ENCODE measurements at places on chromosomes 1 and 21.

DNA sequence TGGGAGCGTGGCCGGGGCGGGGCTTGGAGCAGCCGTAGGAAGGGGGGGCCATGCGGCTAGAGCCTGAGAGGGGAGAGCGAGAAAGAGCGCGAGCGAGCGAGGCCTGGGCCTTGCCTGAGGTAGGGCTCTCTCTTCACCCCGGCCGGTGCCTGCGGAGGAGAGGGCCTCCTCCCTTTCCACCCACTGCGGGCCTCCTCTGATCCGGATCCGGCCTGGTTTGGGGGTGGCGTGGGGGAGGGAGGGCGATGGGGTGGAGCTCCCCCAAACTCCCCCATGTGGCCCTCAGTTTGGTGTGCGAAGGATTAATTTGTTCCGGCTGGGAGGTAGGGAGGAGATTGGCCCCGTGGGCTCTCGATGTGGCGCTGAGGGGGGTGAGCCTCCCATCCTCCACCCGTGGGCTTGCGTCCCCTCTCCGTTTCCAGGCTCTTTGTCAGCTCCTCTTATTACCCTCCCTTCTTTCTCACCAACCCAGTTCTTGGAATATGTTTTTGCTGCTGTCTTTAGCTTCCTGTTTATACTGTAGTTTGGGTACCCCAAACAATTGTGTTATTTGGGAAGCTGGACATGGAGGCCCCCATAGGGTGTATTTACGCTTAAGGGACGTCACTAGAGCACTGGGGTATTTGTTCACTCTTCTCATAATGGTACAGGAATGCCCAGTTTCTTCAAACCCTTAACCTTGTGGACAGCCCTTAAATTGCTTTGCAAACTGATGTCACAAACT, 685 bp downstream of the UBAP2L start:
- DNase-seq = peak; percentile 45

DNA sequence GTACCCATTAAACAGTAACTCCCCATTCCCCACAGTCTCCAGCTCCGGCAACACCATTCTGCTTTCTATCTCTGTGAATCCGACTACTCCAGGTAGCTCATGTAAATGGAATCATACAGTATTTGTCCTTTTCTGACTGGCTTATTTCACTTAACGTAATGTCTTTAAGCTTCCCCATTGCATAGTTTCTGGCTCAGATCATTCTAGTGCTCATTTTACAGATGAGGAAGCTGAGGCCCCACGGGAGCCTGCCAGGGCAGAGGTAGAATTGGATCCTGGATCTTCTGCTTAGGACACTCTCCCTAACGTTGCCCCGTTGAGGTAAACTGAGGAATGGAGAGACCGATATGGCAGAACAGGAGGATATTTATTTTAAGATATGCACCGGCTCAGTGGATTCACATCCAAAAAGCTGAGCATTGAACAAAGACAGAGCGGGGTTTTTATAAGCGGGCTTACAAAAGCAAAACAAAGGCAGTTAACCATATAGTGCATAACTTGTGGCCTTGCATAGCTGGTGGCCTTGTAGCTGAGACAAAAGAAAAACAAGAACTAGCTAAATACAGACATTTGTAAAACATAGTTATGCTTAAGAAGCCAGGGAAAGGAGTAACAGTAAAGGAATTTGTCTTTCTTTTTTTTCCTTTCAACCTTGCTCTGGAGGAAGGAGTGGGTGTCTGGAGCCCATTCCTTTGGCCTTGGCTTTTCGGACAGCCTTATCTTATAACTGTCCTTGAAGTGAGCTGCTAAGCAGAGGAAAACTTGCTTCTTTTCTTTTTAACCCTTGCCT, 15.3 kb upstream of the KLHDC8A start:
- DNase-seq = no peak

DNA sequence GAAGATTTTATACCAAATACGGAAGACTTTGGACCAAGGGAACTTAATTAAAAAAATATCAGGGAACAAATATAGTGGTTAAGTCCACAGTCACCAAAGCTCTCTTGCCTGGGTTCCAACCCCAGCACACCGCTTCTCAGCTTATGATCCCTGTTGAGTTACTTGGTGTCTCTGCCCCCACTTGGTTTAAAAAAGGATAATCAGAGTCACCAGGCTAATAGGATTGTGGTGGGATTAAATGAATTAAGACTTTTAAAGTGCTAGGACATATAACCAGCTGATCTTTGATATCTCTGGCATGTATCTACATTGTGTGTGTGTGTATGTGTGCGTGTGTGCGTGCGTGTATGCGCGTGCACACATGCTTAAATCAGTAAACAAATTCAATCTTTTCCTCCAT, 474.7 kb upstream of the DAB1 start:
- DNase-seq = no peak

- no peak for DNase-seq
Measured at GRCh38 chr1:178092878-178093493, 918 bp upstream of the RASAL2 start.

GRCh38 chr1:61839679-61840078, 97.4 kb downstream of the PATJ start:
- DNase-seq = no peak

DNA sequence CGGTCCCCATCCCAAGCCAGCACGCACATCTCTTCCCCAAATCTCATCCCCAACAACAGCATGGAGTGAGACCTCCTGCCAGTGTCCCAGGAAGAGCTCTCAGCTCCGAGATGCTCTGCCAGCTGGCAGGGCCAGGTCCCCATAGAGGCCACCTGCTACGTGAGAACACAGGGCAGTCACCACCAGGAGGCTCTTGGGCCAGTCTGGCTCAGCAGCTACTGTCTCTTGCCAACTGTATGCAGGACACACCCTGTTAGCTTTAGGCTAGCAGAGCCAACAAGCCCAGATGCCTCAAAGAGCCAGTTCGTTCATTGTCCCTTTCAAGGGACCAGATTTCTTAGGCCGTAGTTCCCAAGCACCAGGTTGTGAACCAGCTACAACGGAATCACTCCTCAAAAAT, 36.9 kb downstream of the FBXO2 start:
- no peak for DNase-seq

GRCh38 chr1:2821966-2822620, 20.6 kb upstream of the TTC34 start:
- DNase-seq = peak; percentile 10

DNA sequence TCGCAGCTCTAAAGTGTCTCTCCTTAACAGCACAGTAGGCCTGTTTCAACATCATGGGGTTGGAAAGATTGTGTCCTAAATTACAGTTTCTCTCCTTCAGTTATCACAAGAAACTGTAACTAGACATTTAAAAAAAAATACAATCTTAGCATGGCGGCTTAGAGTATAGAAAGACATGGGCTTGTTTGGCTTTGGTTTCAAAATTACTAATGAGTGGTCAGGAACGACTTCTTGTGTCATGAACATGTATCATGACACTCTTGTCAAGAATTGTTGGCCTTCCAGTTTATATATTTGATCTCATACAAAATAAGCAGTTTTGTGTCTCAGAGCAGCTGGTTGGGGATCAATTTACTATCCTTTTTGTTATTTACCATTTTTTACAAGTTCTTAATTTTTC, 2.1 kb downstream of the GJA8 start:
- no peak for DNase-seq

DNA sequence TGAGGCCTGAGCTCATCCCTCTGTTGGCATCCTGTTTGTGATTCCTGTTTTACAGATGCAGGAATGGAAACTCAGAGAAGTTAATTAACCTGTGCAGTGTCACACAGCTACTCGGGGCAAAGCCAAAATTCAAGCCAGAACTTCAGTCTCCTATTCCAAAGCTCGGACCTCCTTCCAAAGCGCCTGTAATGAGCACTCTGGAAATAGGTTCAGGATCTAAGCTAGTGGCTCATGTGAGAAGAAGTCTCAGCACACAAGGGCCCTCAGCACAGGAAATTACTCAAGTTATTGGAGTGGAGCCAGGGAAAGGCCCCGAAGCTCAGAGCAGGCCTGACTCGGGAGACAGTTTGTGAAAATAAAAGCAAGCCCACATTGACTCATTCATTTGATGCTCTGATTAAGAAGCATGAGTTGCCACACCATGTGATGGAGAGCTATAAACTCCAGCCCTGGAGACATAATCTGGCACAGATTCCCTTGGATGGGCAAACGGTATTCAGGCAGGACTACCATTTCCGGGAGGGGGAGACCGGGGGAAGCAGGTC, 50.6 kb upstream of the LYST start:
- peak; percentile 58 for DNase-seq

- DNase-seq = no peak
Measured at GRCh38 chr1:227707846-227708245, 27.3 kb downstream of the JMJD4 start.

- DNase-seq = peak; percentile 11
Measured at GRCh38 chr1:157882580-157882979, 41.0 kb upstream of the CD5L start.

DNA sequence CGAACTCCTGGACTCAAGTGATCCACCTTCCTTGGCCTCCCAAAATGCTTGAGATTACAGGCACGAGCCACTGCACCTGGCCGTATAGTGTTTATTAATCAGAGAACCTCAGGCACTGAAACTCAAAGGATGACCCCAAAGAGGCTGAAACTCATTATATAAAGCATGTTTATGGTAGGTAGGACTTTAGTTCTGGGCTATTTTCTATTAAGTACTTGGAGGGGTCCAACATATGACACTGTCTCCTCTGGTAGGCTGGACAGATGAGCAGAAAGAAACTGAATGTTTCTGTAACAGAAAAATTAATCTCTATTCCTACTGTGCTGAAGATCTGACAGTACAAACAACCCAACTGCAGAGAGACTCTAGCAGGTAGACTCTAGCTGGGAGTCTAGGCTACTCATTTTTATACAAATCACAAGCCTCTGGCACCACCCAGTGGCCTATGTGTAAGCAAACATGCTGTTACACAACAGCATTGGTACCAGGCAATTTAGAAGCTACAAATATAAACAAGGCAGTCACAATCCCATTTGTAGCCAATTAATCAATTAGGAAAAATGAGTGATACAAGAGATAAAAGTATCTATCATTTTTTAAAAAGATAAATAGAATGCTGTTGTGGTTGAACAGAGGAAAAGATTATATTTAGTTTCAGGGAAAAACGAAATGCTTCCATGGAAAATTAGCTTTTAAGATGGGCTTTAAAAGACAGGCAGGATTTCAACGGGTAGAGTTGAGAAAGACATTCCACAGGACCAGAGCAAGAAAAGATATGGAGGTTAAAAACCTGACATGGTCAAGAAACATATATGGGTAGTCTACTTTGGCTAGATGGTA, 10.4 kb downstream of the DCAF8 start:
- DNase-seq = peak; percentile 92

- no peak for DNase-seq
Measured at GRCh38 chr21:32717851-32718316, 9.9 kb downstream of the SYNJ1 start.

DNA sequence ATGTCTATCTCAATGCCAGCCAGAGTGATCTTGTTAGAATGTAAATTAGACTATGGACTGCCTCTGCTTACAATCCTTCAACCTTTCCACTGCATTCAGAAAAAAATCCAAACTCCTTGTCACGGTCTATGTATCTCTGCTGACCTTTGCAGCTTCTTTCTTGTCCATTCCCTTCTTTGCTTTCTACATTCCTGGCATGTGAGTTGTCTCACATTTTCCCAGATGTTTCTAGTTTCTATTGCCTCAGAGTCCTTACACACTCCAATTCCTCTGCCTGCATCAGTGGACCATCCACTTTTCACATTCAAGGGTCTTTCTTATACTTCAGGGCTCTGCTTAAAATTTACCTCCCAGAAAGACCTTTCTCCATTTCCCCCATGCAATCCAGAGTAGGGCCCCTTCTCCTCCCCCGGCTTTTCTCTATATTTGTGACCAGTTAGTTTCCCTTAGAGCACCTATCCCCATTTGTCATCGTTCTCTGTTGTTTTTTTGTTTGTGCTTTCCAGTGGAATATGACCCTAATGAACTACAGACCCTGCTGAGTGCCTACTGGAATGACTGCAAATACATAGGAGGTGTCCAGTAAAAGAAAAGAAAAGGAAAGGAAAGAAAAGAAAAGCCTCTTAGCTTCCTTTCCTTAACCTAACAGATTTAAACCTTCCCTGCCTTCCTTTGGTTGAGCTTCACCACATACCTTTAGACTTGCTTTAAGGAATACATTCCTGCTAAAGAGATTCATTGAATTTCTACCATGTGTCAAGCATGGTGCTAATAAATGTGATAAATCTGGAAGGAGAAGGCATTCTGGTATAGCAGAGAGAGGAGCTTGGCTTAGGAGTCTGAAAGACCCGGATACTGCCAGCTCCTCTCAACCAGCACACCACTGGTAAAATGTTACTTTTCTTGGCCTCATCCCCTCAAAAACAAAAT, 102.0 kb downstream of the DIRAS3 start:
- no peak for DNase-seq

GRCh38 chr1:46646331-46646730, 21.8 kb downstream of the ATPAF1 start:
- no peak for DNase-seq

DNA sequence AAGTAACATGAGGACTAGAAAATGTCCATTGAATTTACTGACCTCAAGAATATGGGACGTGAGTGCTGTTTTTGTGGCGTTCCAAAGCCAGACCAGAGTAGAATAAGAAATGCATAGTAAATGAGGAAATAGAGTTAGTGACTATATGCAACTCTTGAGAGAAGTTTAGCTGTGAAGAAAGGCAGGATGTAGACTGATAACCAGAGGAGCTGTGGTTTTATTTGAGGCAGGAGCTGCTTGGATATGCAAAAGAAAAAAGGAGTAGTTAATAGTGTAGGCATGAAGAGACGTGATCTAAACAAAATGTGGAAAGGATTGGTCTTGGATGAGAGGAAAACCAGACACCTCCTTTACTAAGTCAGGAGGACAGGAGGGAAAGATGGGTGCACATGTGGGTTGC, 28.2 kb downstream of the DNAH14 start:
- DNase-seq = no peak

GRCh38 chr1:10920063-10920626, 92.3 kb upstream of the TARDBP start:
- DNase-seq = no peak

GRCh38 chr1:40606978-40607377, 58.5 kb downstream of the RIMS3 start:
- DNase-seq = no peak

DNA sequence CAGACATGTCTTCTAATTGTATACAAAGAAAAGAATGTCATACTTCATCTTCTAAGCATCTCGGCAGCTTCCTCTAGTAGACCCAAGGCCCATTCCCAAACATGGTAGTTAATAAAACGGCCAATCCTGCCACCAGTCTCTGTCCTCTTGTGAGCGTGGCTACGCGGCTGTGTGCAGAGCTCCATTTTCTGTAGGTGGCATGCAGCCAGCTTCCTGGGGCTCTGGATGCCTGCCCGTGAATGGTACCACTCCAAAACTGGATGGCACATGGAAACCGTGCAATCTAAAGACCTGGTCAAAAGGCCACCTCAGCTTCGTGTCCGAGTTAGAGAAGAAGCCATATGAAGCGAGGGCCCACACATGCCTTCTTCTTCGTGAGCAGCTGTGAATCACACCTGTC, 110.7 kb downstream of the SIPA1L2 start:
- DNase-seq = no peak

All from globus pallidus (tissue), 1 donor.